Hair follicle dermal papilla cell (primary cell): ENCODE measurements at places on chromosomes 1 and 21. TPM values are rescaled to one million over a fixed set of nuclear protein-coding genes. Genes with fewer than 3 reads are reported as not detected.

POFUT2 gene
- 53.4 and 59.6 TPM in 2 replicates for total RNA-seq

OR2T33 gene
- total RNA-seq: not detected in 2 replicates

IPP gene
- 9.4 and 10.4 TPM in 2 replicates for total RNA-seq

SLC9C2 gene
- total RNA-seq: not detected in 2 replicates

PLEKHA6 gene
- 0.12 and 0.32 TPM in 2 replicates for total RNA-seq

SLC44A5 gene
- total RNA-seq: 0.12 and 0.49 TPM in 2 replicates

TCEA3 gene
- 21.0 and 21.6 TPM in 2 replicates for total RNA-seq
